ENCODE measurements at places on chromosomes 1 and 21. TPM values are rescaled to one million over a fixed set of nuclear protein-coding genes. Genes with fewer than 3 reads are reported as not detected.

DNA sequence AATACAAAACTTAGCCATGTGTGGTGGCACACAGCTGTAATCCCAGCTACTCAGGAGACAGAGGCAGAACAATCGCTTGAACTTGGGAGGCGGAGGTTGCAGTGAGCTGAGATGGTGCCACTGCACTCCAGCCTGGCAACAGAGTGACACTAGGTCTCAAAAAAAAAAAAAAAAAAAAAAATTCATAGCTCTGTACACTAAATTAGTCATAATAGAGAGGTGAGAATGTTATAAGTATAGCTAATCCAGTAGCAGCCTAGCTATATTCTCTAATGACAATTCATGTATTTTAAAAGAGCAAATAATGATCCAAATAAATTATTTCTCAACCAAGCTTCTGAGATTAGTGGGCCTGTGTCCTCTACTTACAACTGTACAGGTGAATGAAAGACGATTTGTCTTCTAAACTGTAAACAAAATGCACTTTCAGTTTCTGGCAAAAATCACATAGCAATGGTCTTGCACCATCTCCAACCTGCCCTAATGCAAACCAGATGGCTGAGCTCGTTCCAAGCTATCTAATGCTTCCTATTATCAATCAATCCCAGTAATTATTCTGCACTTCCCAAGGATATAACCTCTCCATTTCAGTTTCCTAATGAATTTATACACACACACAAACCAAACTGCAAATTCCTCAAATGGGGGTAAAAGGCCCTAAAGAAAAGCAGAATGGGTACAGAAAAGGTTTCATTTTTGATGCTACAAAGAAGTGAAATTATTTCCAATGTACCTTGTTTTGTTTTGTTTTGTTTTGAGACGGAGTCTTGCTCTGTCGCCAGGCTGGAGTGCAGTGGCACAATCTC is 56.5 kb downstream of the GATAD2B start:
- no peak overlapping the region for H3K4me3 ChIP-seq
- no peak overlapping the region for H3K27ac ChIP-seq
- H3K27me3 ChIP-seq, result no peaks in the 10 kb centered on the region
- no peaks in the 10 kb centered on the region for H3K4me1 ChIP-seq
- peak; percentile 8 for DNase-seq

DNA sequence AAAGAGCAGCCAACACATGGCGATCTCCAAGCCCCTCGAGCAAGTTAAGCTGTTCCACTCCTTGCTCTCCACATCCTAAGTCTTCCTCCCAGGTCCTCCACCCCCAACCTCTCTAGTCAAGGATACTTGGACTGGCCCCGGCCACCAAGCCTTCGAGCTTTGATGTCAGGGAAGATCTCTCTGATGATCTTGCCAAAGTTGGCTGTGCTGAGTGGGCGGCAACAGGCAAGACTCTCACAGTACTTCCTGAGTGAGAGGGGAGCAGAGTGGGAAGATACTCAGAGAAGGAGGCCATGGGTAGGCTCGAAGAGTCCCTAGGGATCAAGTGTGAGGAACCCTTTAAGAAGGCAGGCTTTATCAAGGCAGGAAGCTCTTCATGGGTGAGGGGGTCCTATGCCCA is 2.8 kb downstream of the RFX5 start:
- no peaks in the 10 kb centered on the region for H3K27me3 ChIP-seq
- peaks cover 14% of the 10 kb centered on the region for H3K4me1 ChIP-seq
- no peak for DNase-seq
- peaks cover 18% of the 10 kb centered on the region for H3K36me3 ChIP-seq

Gene RAVER2
- total RNA-seq, result 9.2 TPM

DNA sequence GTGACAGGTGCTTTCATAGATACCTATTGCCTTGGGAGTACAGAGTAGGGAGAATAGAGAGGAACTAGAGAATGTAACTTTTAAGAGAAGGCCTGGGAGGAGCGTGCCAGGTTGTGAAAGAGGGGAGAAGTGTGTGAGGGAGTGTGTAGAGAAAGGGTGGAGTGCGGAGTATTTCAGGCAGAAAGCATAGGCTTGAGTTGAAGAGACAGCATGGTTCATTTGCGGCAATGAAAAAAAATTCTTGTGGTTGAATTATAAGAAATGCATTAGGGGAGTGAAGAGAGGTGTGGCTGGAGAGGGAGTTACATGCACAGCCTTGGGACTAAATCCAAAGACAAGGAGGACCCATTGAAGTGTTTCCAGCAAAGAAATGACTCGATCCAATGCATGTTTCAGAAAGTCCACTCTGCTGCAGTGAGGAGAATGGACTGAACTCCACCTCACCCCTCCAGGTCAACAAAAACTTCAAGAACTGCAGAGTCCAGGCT is 81.7 kb upstream of the ADAM30 start:
- no peaks in the 10 kb centered on the region for H3K36me3 ChIP-seq
- no peaks in the 10 kb centered on the region for H3K27me3 ChIP-seq
- DNase-seq, result no peak
- H3K4me3 ChIP-seq, result no peak overlapping the region

DNA sequence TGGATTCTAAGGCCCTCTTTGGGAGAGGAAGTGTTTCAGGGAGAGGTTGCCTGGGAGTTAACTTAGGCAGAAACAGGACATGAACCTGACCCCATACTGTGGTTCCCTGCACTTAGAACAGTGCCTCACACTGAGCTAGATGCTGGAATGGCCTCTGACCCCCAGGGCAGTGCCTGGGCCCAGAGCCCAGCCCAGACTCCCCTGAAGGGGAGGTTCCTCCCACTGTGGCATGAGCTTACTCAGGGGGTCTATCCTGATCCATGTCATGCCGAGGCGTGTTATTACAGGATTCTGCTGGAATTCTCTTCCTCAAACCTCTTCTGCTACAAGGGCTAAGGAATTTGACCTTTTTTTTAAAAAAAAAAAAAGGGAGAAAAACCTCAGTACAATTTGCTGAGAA is 72.2 kb downstream of the MRPL37 start:
- no peak overlapping the region for H3K27ac ChIP-seq
- H3K36me3 ChIP-seq, result no peaks in the 10 kb centered on the region
- H3K4me1 ChIP-seq, result peaks cover 32% of the 10 kb centered on the region
- no peaks in the 10 kb centered on the region for H3K27me3 ChIP-seq

DNA sequence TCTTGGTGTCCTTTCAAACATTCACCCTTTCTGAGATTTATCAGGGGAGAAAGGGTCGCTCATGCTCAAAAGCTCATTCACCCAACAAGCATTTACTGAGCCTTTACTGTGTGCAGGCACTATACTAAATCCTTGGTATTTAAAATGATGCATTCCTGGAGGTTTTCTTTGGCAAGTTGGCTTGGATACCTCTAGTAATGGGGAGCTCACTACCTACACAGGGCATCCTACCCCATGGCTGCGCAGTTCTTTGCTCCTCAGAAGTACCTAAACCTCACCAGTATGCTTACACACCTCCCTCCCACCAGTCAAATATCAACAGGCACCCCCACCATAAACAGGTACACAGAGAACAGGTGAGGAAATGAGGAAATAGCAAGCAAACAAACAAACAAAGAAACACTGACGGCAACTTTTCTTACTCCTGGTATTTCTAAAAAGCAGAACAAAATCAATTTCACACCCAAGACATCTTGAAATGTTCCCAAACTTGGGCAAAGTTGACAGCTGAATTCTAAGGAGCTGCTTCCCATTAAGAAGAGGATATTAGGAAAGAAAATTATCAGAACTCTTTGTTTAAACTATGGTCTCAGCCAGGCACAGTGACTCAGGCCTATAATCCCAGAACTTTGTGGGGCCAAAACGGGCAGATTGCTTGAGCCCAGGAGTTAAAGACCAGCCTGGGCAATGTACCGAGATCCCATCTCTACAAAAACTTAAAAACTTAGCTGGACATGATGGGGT is 104.8 kb downstream of the PSMG1 start:
- H3K36me3 ChIP-seq, result no peaks in the 10 kb centered on the region
- peaks cover 10% of the 10 kb centered on the region for H3K4me1 ChIP-seq
- H3K27me3 ChIP-seq, result no peaks in the 10 kb centered on the region
- no peak overlapping the region for H3K4me3 ChIP-seq
- no peak for DNase-seq
- no peak overlapping the region for H3K27ac ChIP-seq
